Fibroblast of lung (primary cell): ENCODE measurements at places on chromosomes 1 and 21. TPM values are rescaled to one million over a fixed set of nuclear protein-coding genes. Genes with fewer than 3 reads are reported as not detected.
A peak's percentile ranks its signal among the peaks of the same experiment; 100 is the strongest.

ADAMTS4 gene
- 0.75 and 1.0 TPM in 2 replicates for polyA plus RNA-seq

TMPRSS2 gene
- not detected in 2 replicates for polyA plus RNA-seq

COL16A1 gene
- 20.9 and 21.0 TPM in 2 replicates for polyA plus RNA-seq

HTR1D gene
- not detected in 2 replicates for polyA plus RNA-seq

LAX1 gene
- 0.02 TPM in 1 of 2 replicates, not detected in the other for polyA plus RNA-seq

RPE65 gene
- not detected in 2 replicates for polyA plus RNA-seq

DDAH1 gene
- polyA plus RNA-seq = 164 and 218 TPM in 2 replicates

C1orf141 gene
- polyA plus RNA-seq = not detected in 2 replicates

FAM20B gene
- 32.0 and 42.1 TPM in 2 replicates for polyA plus RNA-seq

LAMC2 gene
- 0.66 and 3.9 TPM in 2 replicates for polyA plus RNA-seq

RIPPLY3 gene
- polyA plus RNA-seq = 0.03 TPM in 1 of 2 replicates, not detected in the other

FAM78B gene
- 0.07 and 0.15 TPM in 2 replicates for polyA plus RNA-seq

DNA sequence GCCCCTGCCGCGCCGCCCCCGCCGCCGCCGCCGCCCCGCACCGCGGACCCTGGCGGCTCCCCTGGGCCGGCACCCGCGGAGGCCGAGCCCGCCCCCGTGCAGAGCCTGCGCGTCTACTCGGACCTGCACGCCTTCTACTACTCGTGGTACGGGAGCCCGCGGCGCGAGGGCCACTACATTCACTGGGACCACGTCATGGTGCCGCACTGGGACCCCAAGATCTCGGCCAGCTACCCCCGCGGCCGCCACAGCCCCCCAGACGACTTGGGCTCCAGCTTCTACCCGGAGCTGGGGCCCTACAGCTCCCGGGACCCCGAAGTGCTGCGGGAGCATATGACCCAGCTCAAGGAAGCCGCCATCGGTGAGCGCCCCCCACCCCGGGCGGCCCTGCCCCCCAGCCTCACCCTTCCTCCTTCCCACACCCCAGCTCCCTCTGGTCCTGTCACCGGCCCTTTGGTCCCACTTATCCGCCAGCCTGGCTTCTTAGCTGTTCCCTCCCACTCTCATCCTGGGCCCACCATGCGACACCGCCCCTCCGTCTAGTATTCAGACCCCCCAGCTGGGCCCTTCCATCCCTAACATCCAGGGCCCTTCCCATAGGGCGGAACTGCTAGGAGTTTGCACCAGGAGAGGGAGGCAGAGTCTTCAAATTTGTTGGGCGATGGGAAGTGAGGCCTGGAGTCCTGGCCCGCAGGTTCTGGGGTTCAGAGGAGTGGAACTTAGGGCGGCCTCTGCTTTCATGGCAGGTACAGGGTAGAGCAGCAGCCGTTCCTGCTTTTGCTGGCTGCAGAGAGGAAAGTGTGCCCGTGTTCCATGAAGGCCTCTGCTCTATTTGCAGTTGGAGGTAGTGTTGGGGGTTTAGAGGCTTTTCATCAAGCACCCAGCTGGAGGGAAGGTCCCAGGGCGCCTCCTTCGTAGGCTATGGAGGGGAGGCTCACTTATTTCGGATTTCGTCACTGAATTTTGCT lies 1.0 kb downstream of the MANEAL start:
- no peak for DNase-seq

DNA sequence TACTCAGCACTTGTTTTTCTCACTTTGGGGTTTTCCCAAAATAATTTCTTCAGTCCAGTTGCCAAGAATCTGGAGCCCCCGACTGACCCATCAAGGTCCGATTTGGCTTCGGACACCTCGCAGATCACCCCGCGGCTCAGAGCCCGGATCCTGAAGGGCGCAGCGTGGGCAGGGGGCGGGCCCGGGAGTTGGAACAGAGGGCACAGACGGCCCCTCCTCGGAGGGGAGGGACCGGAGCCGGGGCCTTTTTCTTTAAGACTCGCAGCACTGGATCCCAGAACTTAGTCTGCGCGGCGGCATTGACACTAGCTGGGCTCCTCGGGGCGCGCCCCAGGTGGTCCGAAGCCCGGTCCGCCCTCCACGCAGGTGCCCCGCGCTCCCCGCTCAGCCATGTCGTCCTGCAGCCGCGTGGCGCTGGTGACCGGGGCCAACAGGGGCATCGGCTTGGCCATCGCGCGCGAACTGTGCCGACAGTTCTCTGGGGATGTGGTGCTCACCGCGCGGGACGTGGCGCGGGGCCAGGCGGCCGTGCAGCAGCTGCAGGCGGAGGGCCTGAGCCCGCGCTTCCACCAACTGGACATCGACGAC lies at the start of gene CBR3:
TSS of gene CBR3 (plus strand) at position 277 of the 588 bp plus-strand sequence. CDS start at position 391, 114 bp downstream.
- peak; percentile 39 for DNase-seq

DNA sequence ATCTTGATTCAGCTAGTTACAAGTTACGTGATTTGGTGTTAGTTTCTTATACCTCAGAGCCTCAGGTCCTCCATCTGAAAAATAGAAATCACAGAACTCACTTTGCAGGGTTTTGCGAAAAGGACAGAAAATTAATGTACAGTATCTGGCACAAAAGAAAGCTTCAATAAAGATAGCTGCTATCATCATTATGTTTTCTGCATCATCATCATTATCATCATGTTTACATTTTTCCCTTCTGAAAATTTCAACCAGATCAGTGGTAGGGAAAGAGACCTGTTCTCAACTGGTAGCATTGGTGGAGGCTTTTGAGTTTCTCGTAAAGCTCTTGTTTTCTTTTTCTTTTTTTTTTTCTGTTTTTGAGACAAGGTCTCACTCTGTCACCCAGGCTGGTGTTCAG lies 174.7 kb upstream of the PBX1 start:
- DNase-seq = no peak

- no peak for DNase-seq
These were observed 95.2 kb upstream of the NCAM2 start for GRCh38 chr21:20902998-20903397.

GRCh38 chr1:18239671-18240070 lies 132.1 kb downstream of the IGSF21 start:
- DNase-seq = no peak

- DNase-seq = peak; percentile 85
These were observed 76.5 kb downstream of the DHRS3 start for GRCh38 chr1:12541274-12542137.

DNA sequence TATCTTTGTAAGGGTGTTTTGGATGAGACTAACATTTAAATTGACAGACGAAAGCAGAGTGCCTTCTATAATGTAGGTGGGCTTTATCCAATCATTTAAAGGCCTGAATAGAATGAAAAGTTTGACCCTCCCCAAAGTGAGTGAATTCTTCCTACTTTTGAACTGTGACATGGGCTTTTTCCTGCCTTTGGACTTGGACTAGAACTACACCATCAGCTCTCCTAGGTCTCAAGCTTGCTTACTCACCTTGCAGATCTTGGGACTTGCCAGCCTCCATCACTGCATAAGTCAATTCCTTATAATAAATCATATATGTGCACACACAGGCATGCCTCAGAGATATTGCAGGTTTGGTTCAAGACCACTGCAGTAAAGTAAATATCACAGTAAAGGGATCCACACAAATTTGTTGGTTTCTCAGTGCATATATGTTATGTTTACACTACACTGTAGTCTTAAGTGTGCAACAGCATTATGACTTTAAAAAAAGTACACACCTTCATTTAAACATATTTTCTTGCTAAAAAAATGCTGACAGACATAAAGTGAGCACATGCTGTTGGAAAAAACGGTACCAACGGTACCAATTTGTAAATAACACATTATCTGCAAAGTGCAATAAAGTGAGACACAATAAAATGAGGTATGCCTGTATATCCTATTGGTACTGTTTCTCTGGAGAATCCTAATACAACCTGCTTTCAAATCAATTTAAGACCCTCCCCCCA lies 51.6 kb upstream of the ATF3 start:
- no peak for DNase-seq

DNA sequence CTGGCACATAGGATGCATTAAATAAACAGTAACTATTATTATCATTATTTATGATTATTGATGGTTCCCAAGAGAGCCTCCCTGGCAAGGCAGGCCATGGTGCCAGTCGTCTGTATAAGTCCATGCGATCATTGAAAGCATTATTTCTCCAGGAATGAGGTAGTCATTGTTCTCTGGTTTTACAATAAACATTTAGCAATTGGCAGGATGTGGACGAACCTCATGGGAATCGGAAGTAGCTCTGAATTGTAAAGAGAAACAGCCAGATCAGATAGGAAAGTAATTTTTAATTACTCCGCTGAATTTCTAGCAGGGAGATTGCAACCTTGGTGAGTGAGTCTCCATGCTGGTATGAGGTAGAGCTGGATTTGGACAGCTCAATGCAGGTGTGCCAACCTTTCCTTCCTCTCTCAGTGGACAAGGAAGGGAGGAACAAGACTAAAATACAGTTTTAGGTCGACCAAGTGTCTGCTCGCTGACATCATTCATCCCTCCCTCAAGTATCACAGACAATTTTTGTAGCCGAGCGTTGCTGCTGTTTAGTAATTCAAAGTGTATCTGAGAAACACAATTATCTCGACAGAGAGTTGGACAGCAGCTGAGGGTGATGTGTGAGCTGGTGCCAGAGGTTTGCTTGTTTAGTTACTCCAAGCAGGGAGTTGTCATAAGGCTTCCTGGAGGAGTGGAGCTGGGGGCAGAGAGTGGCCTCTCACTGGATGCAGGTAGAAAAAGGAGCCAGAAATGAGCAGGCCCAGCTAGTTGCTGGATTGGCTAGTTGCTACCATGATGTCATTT lies 250.8 kb downstream of the KCNJ6 start:
- peak; percentile 6 for DNase-seq

GRCh38 chr1:112840631-112841624 lies 115.1 kb downstream of the SLC16A1 start:
- peak; percentile 25 for DNase-seq

DNA sequence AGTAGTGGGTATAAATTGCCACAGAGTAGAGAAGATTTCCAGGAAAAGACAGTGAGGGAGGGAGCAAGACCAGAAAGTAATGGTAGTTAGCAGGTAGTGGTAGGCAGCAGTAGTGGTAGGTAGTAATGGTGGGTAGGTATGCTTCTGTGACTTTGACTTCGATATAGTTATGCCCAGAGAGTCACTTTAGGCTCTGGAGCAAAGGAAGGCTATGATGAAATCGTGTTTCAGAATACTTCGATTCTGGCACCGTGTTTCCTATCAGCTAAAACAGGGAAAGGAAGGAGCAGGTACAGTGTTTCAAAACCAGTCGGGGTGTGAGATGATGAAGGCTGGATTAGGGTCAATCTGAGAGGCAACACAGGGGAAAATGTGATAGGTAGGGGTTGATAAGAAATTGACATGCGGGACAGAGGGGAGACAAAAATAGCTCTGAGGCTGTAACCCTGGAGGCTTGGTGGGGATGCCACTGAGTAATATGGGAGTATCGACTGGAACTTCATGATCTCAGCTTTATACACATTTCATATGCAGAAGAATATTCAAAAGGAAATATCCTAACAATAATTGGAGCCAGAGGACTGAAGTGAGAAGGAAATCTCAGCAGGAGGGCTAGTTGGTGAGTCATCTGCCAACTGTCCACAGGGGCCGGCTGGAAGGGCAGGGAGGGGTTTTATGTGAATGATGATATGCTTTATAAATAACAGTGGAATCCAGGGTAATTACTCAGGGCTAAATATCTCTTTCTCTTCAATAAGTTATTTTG lies 25.2 kb upstream of the TRIM45 start:
- DNase-seq = peak; percentile 97

- DNase-seq = peak; percentile 47
These were observed 2.7 kb upstream of the FMO1 start for GRCh38 chr1:171245458-171246064.

DNA sequence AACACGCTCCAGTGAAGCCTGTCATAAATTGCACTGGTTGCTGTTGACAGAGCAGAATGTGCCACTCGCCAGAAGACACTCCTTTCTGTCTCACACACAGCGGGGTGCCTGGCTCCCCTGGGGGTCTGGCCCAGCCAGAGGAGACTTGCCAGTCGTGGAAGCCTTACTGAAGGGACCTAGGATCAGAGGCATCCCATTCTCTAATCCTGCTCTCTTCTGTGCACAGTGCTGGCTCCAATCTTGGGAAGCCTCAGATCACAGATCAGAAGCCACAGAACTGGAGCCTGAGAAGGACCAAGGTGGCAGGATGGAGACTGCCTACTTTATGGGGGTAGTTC lies 1.4 kb downstream of the SLC9A1 start:
- no peak for DNase-seq

GRCh38 chr21:21734088-21734487 lies 735.9 kb downstream of the NCAM2 start:
- no peak for DNase-seq

- peak; percentile 61 for DNase-seq
These were observed 19.1 kb downstream of the FMO1 start for GRCh38 chr1:171267391-171267790.

GRCh38 chr1:114314098-114314497 lies 160.4 kb upstream of the SYT6 start:
- DNase-seq = peak; percentile 82
